ENCODE measurements at places on chromosomes 16 and 17. TPM values are rescaled to one million over a fixed set of nuclear protein-coding genes. Genes with fewer than 3 reads are reported as not detected.

DNA sequence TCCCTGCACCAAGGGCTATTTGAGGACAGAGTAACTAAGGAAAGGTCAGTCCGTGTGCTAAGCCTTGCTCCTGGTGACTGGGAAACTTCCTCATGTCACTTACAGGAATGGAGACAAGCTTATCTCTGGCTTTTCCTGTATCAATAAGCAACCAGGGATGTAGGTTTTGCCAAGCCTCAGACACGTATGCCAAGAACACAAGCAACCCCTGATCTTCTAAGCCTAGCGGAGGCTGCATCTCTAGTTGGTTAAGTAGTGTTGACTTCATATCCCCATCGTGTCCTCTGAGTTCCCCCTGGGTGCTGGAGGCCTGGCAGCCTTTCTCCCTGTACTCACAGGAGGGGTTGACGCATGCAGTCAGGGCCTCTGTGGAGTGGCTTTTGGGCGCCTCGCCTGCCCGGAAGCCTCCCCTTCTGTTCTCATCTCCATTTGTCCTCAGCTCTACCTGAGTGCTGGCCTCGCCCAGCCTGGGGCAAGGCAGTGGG lies 1.4 kb upstream of the C1QTNF1 start:
- peak; percentile 80 for DNase-seq

- DNase-seq = no peak
These were observed 92.7 kb upstream of the FA2H start for GRCh38 chr16:74867281-74867849.

GRCh38 chr17:15511142-15511541 lies 43.7 kb upstream of the CDRT4 start:
- no peak for DNase-seq

GRCh38 chr17:45666046-45666600 lies 118.0 kb upstream of the CRHR1 start:
- no peak for DNase-seq

DNA sequence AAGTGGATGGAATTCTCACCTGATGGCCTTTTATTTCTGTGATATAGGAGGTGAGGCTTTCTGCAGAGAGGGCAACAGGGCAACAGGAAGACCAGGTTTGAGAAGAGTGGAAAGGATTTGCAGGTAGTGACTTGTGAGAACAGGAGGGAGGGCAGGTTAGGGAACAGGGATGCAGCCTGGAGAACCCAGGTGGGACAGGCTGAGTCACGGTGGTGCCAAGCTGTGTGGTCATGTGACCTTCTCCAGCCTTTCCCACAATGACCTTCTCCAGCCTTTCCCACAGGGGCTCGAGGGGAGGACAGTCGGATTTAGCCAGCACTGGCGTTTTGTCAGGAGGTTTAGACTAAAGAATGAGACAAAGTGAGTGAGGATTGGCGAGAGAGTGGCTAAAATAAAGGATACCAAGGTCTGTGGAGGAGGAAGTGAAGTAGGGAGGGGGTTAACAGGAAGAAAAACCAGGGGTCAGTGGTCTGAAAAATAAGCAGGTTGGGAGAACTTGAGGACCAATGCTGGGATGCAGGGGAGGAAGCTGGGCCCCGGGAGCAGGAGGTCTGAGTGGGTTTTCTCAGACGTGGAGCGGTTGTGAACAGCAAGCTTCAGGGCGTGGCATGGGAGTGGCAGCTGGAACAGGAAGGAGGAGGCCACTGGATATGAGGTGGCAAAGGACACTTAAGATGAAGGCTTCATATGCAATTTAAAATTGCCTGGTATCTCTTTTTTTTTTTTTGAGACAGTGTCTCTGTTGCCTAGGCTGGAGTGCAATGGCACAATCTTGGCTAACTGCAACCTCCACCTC lies 37.7 kb downstream of the DNAH2 start:
- no peak for DNase-seq

- DNase-seq = no peak
These were observed 44.1 kb upstream of the ADORA2B start for GRCh38 chr17:15900871-15901270.

GRCh38 chr17:43146649-43147048 lies 21.5 kb upstream of the BRCA1 start:
- DNase-seq = no peak

DNA sequence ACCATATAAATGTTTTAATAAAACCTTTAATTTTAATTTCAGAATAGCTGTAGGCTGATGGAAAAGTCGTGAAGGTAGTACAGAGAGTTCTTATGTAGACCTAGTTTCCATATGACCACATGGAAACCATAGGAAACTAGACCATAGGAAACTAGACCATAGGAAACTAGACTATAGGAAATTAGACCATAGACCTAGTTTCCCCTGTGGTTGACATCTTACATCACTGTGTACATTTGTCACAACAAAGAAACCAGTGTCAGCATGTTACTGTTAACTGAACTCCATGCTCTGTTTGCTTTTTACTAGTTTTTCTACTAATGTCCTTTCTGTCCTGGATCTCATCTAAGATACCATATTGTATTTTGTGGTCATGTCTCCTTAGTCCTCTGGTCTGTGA lies 14.6 kb downstream of the NUDT7 start:
- DNase-seq = no peak

DNA sequence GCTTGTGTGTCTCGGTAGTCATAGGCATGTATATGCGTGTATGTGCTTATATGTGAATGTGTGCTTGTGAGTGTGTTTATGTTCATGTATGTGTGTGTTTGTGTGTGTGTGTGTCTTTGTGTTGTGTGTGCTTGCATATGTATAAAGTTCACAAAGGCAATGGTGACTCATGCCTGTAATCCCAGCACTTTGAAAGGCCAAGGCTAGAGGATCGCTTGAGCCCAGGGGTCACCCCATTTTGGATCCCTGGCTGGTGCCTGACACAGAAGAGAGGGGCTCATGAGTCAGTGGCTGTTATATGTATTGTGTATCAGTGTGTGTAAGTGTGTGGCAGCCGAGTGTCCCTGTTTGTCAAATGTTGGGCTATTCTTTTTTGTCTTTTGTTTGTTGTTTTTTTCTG lies 69.3 kb downstream of the ABCC1 start:
- DNase-seq = no peak

GRCh38 chr16:20865420-20866131 lies 34.6 kb downstream of the DCUN1D3 start:
- no peak for DNase-seq

DNA sequence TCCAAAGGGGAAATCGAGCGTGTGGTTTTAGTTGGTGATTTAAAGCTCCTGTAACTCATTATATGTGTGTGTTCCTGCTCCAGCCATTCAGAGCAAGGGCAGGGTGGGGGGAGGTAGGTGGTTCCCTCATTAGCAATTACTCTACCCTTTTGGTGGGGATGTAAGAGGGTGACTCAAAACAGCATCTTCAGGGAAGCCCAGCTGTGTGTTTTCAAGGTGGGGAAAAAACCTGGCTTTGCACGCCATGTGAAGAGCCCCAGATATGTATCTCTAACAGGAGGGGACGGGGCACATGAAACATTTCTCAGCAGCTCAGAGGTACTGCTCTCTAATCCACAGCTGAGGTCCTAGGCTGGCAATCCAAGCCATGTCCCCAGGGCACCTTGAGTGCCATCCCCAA lies 241.3 kb upstream of the ZFHX3 start:
- no peak for DNase-seq

DNA sequence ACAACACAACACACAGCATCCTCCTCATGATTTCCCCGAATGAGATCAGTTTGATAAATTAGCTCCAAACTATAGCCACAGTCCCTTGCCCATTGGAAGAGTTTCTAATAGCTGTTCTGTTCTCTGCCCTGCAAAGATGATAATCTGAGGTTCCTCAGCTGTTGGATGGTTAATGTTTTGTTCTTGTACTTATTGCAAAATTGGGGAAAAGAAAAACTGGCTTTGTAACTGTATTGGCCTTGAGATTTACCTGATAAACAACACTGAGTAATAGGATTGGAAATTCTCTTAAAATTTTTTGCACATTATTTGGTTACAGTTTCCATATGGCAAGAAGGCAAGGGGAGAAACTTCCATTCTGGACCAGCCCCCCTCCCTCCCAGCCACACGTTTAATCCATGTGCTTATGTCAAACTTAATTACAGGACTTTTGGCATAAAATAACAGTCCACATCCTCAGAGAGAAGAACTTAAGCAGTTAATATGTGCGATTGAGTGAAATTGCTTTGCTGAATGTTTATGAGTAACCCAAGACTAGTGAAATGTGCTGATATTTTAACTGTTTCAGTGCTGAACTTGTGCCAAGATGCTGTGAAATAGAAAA lies 119.1 kb upstream of the ZFHX3 start:
- DNase-seq = no peak

GRCh38 chr16:51271156-51271701 lies 120.2 kb upstream of the SALL1 start:
- DNase-seq = no peak

- DNase-seq = no peak
These were observed 151.6 kb downstream of the ABCC12 start for GRCh38 chr16:48004141-48004695.

GRCh38 chr17:41972571-41973407 lies 6.2 kb downstream of the CNP start:
- no peak for DNase-seq

DNA sequence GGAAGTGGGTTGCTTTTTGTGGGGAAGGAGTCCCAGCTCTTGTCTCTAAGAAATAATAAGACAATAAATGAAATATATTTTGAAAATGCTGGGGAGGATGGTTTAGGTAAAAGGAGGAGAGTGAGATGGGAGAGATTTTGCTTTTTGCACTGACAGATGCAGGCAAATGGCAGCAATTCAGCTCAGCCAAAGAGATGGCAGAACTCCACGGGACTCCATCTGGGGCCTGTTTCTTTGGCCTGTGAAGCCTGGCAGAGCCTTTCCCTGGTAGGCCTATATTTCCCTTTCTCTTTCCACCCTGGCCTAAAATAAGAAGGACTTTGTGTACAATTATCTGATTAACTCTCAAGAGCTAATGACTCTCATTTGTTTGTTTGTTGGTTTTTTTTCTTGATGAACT lies 1525.1 kb downstream of the CDH11 start:
- no peak for DNase-seq

- no peak for DNase-seq
These were observed 37.4 kb upstream of the CCL1 start for GRCh38 chr17:34400301-34400931.

DNA sequence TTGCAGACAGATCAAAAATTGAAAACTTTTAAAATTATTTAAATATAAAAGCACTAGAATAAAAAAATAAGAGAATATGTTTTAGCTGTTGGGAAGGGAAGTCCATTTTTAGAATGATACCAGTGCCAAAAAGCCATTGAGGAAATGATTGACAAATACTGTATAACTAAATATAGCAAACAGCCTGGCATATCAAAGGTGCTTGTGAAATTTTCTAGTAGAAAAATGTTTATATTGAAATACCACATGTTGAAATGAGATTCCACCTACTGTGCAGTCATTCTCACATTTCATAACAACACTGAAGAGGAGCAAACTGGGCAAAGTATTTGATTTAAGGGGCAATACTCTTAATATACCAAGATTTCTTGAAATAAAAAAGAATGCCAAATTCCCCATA lies 183.5 kb downstream of the PHKB start:
- DNase-seq = no peak

DNA sequence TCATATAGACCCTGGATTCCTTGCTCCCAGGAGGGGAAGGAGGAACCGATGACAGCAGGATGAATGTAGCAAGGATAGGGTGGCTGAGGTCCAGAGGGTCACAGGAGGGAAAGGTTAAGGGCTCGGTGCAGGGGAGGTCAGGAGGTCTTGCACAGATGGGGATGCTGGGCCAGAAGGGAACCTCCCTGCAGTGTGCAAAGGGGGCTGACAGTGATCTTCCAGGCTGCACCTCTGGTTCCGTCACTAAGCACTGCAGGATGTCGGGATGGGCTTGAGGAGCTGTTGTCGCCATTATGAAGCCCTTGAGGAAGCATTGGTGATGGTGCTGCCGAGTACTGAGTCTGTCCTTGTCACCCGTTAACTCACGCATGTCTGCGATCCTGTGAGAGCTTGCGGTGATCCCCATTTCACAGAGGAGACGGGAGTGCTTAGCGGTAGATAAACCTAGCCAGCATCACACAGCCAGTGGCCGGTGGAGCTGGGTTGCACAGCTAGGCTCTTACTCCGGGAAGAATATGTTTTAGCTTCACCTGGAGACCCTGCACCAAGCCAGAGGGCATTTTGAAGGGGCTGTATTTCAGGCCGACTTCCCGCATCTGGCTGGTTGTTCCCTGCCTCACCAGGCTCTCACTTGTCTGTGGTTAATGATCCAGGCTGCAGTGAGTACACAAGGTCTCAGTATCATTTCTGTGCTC lies 120.4 kb downstream of the SNX29 start:
- DNase-seq = no peak

GRCh38 chr17:80252871-80253270 lies 7.8 kb upstream of the RNF213 start:
- DNase-seq = no peak

GRCh38 chr16:67664871-67665270 lies 1.7 kb downstream of the ENKD1 start:
- DNase-seq = no peak

DNA sequence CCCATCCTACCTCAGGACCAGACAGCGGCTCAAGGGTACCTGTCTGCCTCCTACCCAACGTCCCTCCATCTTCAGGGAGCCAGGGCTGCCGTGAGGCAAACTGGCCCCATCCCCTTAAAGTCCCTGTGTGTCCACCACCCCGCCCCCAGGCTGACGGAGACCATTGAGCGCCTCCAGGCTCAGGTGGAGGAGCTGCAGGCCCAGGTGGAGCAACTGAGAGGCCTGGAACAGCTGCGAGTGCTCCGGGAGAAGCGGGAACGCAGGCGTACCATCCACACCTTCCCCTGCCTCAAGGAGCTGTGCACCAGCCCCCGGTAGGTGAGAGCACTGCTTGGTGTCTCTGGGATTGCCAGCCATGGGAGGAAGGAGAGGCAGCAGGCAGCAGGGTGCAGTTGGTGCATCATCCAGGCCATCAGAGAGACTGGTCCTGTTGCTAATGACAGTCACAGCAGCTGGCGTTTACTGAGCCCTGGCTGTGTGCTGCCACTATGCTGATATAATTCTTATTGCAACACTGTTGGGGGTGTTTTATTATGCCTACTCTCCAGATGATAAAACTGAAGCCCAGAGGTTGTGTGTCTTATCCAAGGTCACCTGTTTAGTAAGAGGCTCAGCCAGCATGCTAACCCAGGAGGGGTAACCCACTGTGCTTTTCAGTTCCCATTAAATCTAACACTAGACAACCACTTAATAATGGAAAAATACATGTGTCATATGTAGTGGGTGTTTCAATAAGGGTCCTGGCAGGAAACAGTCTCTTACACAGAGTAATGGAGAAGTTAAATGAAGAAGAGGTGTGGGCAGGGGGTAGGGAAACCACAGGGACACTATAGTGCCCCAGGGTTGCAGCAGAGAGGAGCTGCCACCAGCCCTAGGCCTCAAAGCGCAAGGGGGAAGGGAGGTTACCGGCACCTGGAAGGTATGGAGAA lies 10.3 kb upstream of the MRPL58 start:
- DNase-seq = no peak

GRCh38 chr16:66562409-66562808 lies 3.8 kb upstream of the CMTM1 start:
- DNase-seq = no peak

The MYH1 gene
- not detected for total RNA-seq

The ADGRG1 gene
- total RNA-seq = 5.4 TPM

The UTS2R gene
- total RNA-seq = 0.27 TPM

The KRTAP4-5 gene
- not detected for total RNA-seq

The TBC1D26 gene
- not detected for total RNA-seq

The KRTAP29-1 gene
- total RNA-seq = not detected

The HES7 gene
- total RNA-seq = not detected

The OR1A2 gene
- total RNA-seq = not detected

The NDRG4 gene
- 2.2 TPM for total RNA-seq

The NLRC3 gene
- 3.7 TPM for total RNA-seq

The SOX9 gene
- 1.2 TPM for total RNA-seq

The OTOP2 gene
- not detected for total RNA-seq

The KRTAP4-1 gene
- not detected for total RNA-seq

Measured in thoracic aorta (tissue), 2 donors.